ENCODE measurements at places on chromosomes 3 and 15.
A peak's percentile ranks its signal among the peaks of the same experiment; 100 is the strongest.

DNA sequence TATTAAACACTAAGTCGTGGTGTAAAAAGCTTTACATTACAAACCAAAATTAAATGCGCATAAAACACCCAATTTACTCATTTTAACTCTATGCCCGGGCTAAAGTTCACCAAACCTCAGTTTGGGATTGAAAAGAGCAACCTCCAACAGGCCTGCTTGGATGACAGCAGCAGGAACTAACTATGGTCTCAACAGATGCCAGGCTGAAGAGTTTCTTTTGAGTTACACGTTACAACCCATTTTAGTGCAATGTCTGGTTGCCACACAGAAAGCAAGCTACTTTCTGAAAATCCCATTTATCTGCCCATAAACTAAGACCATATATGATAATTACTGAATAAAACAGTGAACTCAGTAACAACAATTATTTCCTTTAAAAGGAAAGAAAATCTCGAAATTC, 2.2 kb downstream of the SATB1 start:
- DNase-seq: peak; percentile 37

DNA sequence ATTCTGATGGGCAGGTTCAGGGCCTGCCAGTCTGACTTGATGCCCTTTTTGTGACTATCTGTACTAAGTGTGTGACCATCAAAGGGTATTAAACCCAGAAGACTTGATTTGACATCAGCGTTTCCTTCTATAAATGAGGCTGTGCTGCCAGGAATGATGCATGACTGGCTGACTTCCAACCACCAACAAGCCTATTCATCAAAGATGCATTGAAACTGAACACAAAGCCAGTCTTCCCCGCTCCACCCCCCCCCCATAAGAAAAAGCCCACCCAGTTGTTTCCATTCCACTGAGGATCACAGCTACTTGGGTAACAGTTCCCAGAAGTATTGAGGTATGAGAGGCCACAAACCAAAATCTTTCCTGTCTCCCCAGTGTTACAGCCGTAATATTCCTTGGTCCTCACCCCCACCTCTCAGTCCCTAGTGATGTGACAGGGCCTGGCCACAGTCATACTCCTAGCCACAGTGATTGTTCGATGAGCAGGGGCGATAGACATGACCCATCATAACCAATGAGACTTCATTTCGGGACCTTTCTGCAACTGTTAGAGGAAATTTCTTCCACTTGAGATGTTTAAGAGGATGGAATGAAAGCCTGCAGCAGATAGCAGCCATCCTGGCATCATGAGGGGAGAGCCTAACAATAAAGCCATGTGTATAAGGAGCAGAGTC, 22.6 kb downstream of the SH3BP5 start:
- DNase-seq: no peak

DNA sequence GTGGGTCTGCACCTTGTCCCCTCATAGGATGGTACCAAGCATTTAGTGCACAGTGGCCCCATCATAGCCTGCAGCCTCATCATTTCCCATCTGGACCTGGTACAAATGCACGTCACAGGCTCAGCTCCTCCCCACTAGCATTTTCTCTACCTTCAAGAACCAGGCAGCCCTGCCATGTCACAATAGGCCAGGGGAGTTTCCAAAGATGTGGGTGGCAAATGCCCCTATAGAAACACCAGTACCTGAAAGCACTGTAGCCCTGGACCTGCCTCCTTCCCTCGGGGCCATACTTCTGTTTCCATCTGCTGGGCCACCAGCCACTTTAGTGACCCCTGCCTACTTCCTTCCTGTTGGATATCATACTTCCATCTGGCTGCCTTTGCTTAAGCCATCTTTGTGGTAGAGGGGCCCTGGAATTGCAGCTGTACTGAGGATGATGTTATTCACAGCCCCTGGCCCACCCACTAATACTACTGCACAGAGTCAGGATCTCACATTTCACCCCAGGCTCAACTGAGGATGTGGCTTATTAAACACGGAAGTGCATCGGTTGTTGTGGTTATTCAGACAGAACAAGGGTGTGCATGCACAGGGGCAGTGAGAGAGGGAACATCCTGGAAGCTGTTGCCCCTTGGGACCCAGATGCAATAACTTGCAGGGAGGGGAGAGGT, 3.8 kb downstream of the TCTA start:
- DNase-seq: peak; percentile 40

DNA sequence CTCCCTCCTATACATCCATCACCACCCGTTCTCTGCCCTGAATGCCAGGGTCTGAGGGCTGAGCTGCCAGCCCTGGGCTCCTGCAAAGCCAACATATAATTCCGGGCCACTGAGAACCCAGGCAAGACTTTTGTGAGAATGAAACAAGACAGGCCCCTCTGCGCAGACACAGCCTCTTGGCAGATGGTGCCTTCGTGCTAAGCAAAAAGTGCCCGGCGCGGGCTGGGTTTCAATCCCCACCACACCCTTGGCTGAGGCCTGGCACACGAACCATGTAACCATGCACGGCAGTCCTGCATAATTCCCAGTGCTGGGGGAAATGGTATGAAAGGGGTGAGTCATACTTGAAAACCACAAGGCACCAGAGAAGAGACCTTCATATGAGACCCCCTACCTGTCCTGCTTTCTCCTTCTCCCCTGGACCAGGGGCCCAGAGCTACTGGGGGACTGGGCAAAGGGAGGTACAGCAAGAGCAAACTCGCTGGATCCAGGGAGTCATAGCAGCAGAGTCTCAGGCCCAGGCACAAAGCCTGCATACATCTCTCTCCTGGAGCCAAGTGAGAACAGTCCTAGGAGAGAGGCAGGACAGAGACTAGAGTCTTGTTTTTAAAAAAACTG, 26.1 kb upstream of the LOXL1 start:
- no peak for DNase-seq

GRCh38 chr15:90576711-90577389, 47.1 kb downstream of the CRTC3 start:
- DNase-seq: no peak

DNA sequence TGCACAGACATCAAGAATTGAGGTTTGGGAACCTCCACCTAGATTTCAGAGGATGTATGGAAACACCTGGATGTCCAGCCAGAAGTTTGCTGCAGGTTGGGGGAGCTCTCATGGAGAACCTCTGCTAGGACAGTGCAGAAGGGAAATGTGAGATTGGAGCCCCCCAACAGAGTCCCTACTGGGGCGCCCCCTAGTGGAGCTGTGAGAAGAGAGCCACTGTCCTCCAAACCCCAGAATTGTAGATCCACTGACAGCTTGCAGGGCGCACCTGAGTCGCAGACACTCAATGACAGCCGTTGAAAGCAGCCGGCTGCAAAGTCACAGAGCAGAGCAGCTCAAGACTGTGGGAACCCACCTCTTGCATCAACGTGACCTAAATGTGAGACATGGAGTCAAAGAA, 34.6 kb upstream of the EPHA6 start:
- DNase-seq: no peak

DNA sequence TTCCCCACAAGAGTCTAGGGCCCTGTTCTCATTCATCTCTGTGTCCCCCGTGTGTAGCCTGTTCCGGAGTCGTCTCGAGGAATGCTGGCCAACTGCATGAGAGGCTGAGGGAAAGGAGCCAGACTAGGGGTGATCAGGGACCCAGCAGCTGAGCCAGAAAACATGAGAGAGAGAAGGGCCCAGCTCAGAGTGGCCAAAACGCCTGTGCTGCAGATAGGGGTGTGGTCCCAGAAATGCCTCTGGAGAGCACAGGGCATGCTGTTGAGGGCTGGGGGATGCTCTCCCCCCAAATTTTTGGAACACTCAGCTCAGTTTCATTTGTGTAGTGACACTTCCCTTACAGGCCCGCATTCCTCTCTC, 14.1 kb downstream of the CYP1A2 start:
- no peak for DNase-seq

DNA sequence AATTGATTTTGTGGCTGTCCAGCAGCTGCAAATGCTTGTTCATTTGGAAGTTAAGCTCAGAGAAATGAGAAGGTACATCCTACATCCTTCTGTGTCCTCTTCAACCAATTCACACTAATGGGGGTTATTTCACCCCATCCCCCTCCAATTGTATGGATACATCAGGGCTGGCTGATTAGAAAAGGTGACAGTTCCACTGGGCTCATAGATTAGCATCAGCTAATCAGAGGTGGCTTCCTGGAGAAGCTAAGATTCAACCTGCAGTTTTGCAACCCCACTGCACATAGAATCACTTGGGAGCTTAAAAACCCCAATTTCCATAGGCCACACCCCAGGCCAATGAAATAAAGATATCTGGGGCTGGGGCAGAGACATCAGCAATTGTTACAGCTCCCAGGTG, 217.7 kb upstream of the TLE3 start:
- no peak for DNase-seq

DNA sequence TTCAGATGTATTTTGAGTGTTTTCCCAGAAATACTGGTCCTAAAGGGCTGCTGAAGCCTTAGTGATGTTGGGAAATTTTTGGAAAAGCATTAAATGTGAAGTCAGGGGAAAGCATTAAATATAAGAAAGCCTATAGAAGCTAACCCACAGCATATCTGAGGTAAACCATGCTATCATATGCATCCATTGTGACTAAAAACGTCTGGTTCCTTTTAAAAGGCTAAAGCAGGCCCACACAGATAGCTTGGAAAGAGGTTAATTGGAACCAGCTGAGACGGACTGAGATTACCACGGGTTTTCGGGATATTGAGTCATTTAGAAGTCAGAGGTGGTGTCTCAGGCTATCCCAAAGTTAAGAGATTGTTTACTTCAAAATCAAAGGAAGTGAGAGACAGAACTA, 78.2 kb downstream of the CYP19A1 start:
- no peak for DNase-seq

DNA sequence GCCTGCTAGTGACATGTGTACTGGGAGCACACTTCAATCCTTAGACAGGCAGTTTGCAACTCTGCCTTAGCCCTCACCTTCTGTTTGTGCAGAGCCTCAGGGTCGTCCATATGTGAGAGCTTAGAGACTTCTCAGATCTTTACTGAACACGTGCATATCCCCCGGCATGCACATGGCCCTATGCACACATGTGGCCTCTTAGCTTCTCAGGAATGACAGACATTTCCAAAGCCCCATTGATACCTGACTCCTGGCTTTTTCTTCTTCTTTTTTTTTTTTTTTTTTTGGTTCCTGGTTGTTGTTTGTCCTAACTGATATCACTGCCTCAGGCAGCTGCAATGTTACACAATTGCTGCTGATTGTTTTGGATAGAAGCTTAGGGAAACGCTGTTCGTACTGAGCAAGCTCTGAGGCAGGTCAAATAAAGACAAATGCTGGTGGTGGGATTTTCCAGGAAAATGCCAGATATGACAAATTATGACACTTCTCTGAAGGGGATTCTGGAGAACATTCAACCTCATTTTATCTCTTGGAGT, 107.2 kb upstream of the RGMA start:
- no peak for DNase-seq

- peak; percentile 15 for DNase-seq
Observed at GRCh38 chr15:41254560-41254959, 23.5 kb downstream of the CHP1 start.

DNA sequence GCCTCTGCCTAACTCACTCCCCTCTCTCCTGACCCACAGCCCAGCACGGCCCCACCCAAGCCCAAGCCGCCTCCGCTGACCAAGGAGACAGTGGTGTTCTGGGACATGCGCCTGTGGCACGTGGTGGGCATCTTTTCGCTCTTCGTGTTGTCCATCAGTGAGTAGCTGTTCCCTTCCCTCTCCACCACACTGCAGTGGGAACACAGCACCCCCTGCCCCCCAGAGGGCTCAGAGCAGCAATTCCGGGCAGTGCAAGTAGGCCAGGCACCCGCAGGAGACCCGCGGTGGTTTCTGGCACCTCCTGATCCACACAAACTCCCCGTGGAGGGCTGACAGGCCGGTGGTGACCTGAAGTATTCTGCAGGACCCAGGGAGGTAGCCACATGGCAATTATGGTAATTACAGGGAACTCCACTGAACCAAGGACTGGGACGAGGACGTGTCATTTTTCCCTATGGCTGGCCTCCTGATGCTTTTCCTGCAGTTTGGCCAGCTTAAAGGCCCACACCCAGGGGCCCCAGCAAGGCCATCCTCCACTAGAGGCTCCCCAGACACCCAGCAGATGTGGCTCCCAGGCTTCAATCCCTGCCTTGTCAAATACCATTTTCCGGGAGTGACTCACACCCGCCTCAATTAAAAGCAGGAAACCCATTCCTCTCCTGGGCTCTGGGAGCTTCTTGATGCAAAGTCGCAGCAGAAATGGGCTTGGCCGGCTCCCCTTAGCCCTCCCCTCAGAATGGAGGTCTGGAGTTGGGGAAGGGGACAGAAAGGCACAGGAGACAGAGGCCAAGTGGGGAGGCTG, 4.8 kb downstream of the TMIE start:
- DNase-seq: no peak

- no peak for DNase-seq
Observed at GRCh38 chr15:30929982-30930381, 26.3 kb downstream of the FAN1 start.

- no peak for DNase-seq
Observed at GRCh38 chr15:28018291-28019044, 80.6 kb downstream of the OCA2 start.

GRCh38 chr15:68603951-68604350, 25.2 kb downstream of the CORO2B start:
- DNase-seq: no peak

All from KG1 (cell line).